ENCODE measurements at places on chromosomes 11 and 22.

DNA sequence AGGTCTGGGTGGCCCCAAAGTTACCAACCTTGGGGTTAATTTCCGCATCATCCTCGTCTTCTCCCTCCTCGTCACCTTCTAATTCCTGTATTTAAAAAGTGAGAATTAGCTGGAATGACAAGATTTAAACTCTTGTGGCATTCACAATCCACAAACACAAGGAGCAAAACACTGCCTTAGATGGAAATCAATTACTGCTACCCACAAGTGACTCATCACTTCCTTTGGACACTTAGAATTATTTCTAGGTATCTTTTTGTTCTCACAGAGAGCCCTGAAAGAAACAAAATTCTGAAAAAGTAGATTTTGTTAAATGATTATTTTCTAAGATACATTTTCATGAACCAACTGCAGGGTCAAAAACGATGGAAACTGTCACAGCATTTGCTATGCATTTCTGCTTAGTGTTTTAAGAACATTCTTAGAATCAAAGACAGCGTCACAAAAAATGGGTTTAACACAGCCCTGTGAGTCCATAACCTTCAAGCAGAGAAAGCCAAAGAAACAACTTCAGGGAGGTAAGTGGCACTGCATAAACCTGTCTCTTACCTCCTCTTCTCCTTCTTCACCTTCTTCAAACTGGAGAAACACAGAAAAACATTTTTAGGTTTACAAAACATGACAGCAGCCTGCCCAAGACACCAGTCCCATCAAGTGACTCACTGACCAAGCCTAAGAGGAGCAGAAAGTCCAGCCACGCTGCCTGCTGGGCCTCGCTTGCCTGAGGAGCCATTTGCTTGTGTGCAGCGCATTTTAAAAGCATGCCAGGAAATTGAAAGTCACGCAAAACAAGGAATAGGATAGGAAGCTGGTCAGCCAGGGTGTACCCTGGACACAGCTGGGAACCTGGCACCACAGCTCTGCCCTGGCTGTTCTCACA, 22.3 kb upstream of the PHLDA2 start:
- DNase-seq: no peak

DNA sequence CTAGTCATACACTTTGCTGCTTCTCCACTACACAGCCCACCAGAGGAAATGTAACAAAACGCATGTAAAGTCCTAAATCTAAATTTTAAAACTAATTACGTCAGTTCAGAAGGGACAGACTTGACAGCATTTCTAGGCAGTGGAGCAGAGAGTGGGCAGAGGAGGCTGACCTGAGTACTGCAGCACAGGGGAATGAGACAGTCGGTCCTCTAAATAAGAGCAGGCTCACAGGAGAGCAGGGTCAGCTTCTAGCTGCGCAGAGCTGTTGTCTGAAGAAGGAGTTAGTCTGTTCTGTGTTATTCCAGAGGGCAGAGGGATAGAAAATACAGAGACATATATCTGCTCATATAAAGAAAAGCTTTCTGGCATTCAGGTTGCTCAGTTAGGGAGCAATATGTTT, 40.3 kb downstream of the JHY start:
- no peak for DNase-seq

DNA sequence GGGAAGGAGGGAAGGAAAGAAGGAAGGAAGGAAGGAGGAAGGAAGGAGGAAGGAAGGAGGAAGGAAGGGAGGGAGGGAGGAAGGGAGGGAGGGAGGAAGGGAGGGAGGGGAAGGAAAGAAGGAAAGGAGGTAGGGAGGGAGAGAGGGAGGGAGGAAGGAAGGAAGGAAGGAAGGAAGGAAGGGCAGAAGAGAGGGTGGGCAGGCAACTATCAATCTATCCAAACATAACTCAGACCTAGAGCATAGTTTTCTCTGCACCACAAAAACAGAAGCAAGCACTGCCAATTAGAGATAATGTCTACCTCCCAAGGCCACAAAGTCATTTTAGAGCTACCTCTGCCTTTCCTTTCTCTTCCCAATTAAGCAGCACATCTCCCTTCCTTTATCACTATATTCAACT, 109.1 kb downstream of the ETS1 start:
- DNase-seq: no peak

DNA sequence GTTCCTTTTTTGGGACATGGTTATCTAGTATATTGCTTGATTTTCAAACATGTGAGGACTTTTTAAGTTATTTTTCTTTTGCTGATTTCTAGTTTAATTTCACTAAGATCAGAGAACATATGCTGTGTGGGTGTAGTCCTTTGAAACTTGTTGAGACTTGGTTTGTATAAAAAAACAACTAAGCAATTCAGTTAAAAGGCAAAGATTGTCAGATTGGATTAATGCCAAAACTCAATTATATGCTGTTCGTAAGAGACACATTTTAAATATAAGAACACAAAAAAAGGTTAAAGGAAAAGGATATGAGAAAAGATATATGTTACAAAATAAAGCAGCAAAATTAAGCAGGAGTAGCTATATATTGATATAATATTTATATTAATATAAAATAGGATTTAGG, 17.8 kb upstream of the RRM1 start:
- no peak for DNase-seq

- DNase-seq: no peak
Observed at GRCh38 chr11:69435161-69435986, 46.1 kb upstream of the LINC01488 start.

GRCh38 chr11:65225279-65226102, 36.3 kb upstream of the POLA2 start:
- peak; percentile 53 for DNase-seq

DNA sequence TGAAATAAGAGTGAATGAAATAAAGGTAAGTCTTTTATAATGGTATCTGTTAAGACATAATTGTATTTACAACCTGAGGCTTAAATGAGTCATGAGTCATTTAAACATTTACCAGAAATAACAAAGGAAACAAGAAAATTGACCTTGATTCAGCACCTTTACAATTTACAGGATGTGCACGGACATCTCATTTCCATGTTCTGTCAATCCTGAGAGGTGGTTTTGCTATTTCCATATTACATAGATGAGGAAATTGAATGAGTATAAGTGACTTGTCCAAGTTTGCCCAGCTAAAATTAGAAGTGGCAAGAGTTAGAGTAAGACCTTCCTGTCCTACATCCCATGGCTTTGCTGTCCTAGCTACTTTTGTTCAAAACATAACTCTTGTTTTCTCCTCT, 89.1 kb downstream of the TRIM44 start:
- DNase-seq: no peak

DNA sequence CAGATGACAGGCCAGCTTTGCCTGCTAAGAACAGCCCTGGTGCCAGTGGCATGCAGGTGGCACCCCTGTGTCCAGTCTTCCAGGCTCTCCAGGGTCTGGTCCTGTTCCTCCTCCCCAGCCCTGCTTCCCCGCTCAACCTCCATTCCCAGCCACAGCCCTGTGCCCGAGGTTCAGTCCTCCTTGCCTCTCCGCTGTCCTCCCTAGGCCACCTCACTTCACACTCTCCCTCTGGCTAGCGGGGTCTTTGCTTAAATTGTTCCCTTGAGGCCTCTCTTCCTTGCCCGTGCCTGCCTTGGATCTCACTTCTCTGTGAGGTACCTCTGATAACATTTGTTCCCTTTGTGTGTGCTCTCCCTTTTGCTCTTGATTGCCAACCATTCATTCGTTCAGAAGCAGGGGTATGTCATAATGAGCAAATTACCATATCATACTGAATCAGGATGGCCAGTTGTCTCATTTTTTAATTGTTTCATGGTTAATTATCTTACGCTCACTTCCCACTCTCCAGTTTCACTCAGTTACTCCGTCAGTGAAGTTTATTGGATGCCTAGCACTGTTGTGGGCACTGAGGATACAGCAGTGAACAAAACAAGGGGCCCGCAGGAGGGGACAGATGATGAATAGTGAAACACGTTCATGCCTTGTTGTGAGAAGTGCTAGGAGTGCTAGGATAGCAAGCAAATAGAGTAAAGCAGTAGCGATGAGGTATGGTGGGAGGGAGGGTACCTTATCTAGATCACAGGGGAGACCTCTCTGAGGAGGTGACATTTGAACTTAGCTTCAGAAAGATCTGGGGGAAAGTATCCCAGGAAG, 7.4 kb downstream of the BMAL1 start:
- DNase-seq: no peak

DNA sequence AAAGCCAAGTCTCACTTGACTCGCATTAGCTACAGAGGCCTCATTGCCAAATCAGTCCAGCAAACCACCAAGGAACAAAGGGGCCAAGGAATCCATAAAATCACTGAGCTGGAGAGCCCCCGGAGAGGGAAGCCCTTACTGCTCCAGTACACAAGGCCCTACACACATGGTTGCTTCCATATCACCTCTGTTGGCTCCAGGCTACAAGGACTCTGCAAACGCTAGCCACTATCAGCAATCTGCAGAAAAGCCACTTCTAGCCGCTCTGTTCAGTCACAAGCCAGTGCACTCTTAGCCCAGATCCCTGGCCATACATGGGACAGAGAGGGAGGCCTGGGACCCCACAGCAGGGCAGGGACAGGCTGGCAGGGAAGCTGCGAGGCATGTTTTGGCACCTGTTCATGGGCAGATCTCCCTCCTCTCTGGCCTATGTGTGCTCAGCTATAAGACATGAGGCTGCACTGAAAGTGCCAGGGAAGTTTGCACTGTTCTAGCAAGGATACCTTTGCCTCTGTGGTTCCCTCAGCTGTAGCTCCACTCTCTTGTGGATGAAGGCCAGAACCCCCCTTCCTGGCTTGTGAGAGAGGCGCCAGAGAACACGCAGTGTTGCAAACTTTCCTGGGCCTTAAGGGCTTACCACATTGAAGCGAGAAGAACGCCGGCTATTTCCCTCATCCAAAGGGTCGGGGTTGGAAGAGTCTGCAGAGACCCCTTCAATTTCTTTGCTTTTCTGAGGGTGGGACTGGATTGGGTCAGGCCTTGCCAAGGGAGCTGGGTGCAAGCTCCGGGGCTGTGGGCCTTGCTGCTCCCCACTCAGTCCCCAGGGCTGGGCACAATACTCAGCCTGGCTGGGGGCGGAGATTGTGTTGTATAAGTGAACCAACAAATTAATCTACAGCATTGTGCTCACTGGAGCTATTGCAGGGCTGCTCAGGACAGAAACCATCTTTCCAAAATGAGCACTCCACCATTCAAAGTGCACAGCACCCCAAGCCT, 108.7 kb upstream of the PITPNB start:
- DNase-seq: no peak

DNA sequence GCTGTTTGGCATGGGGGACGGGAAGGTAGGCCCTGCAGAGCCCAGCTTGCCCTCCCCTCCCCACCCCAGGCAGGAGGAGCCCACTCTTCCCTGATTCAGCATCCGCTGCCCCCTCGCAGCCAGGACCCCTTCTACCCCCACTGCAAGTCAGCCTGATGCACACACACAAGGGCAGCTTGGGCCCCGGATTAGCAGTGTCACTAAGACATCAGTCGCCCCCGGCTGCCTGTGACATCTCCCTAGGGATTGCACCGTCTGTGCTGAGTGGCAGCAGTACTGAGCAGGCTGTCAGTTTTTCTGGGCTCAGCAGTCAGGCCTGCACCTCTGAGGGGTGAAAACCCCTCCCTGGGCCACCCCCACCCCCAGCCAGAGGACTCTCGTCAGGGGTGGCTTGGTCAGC, 30.4 kb upstream of the SYT7 start:
- DNase-seq: no peak

GRCh38 chr11:79940165-79940564, 499.3 kb upstream of the TENM4 start:
- DNase-seq: no peak

- no peak for DNase-seq
Observed at GRCh38 chr11:116177521-116178210, 595.1 kb downstream of the BUD13 start.

DNA sequence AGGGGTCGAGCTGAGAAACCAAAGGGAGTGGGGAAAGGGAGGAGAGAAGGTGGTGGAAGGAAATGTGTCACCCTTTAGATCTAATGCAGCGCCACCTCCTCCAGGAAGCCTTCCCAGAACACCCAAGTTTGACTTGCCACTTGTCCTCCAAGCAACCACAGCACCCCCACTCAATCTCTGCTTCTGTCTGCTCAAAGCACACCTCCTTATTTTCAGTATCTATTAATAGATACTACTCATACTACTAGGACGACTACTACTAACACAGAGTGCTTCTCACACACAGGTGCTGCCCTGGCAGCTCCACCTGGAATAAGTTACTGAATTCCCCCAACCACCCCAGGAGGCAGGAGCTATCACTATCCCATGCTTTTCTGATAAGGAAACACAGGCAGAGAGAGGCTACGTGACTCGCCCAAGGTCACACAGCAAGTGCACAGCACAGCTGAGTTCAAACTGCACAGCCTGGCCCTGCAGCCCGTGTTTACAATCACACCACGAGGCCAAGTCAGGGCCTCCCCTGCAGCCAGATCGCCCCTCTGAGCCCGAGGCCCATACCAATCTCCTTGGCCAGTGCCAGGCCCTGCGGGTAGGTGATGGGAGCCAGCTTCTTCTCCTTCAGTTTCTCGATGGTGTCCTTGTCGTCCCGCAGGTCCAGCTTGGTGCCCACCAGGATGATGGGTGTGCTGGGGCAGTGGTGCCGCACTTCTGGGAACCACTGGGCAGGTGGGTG, 13.2 kb downstream of the RAC2 start:
- DNase-seq: no peak

- no peak for DNase-seq
Observed at GRCh38 chr11:112748252-112748651, 213.0 kb upstream of the NCAM1 start.

- DNase-seq: no peak
Observed at GRCh38 chr11:102237096-102237735, 80.1 kb upstream of the BIRC3 start.

- DNase-seq: no peak
Observed at GRCh38 chr11:33722590-33723234, 13.5 kb downstream of the CD59 start.

GRCh38 chr22:31137721-31138120, 2.6 kb downstream of the PLA2G3 start:
- DNase-seq: no peak

DNA sequence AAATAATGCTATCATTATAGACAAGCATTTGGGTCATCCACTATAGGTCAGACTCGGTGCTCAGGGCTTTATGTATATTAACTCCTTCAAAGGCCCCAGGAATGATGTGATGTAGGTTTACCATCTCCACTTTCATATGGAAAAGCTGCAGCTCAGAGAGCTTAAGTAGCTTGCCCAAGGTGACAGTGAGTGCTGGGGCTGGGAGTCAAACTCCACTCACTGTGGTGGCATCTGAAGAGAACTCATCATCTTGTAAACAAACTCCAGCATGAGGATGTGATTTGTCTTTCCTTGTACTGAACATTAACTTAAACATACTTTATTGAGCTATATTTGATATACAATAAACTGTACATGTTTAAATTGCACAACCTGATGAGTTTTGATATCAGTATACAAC, 25.4 kb downstream of the TENM4 start:
- DNase-seq: no peak

All from HEK293T (cell line).